ENCODE measurements at places on chromosomes 2 and 18. TPM values are rescaled to one million over a fixed set of nuclear protein-coding genes. Genes with fewer than 3 reads are reported as not detected.

GRCh38 chr2:86807468-86808275 is 17.0 kb upstream of the CD8A start:
- peaks cover 20% of the 10 kb centered on the region for H3K27me3 ChIP-seq
- H3K4me3 ChIP-seq, result peak overlapping the region; percentile 42
- H3K36me3 ChIP-seq, result no peaks in the 10 kb centered on the region
- H3K27ac ChIP-seq, result no peak overlapping the region
- DNase-seq, result peak; percentile 67

DNA sequence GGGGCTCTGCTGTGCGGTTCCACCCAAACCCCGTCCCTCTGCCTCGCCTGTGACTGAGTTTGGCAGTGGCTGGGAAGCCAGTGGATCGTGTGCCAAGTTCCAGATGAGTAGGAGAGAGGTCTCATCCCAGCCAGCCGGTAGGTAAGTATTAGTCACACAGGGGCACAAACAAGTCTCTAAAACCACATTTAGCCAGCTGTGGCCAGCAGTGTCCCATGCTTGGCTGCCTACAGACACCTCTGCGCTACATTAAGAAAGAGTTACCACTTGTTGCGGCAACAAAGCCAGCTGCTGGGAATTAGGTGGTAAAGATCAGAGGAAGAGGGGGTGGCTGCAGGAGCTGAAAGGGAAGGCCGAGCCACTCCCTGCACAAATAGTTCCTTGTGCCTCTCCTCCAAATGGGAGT is 81.2 kb downstream of the GATA6 start:
- H3K27ac ChIP-seq, result no peak overlapping the region
- H3K36me3 ChIP-seq, result no peaks in the 10 kb centered on the region
- peak; percentile 30 for DNase-seq

The TMEM163 gene
- 45.8 TPM for total RNA-seq

The KIAA2012 gene
- not detected for total RNA-seq

The SLC5A7 gene
- 0.06 TPM for total RNA-seq

All from cardiac muscle cell (in vitro differentiated cells and primary cell).